ENCODE measurements at places on chromosomes 5 and 9.

DNA sequence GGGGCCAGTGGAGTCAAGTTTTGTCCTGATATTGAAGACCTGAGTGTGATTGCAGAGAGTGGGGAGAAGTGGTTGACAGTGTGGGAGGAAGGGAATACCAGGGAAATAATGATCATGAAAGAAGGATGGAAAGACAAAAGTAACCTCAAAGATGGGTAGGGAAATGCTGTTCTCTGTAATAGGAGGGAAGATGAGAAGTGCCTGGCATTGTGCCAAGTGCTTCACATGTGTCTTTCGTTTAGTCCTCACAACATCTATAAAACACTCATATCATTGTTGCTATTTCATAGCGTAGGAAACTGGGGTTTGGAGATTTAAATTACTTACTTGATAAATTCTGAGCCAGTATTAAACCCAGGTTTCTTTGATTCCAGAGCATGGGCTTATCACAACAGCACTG lies 472.3 kb downstream of the LRRC70 start:
- no peak for DNase-seq

GRCh38 chr9:91843623-91844148 lies 106.3 kb downstream of the ROR2 start:
- DNase-seq, result no peak

DNA sequence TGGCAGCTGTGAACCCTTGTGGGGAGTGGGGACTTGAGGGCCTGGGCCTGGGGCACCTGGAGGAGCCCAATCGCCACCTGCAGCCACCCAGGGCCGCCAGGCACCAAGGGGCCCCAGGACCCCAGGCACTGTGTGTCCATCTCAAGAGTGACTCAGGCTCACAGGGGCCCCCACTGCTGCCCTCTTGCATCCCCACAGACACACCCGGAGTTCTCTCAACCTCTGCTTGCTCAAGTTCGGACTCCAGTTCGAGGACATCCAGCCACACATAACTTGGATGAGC lies 51.9 kb downstream of the MRPL36 start:
- DNase-seq, result no peak

GRCh38 chr9:111282845-111283244 lies 47.2 kb downstream of the OR2K2 start:
- no peak for DNase-seq

- DNase-seq, result no peak
Measured at GRCh38 chr9:31637861-31638260, 746.6 kb upstream of the ACO1 start.

- no peak for DNase-seq
Measured at GRCh38 chr5:180003127-180003526, 68.4 kb downstream of the RNF130 start.

GRCh38 chr9:81538890-81539289 lies 150.5 kb downstream of the TLE1 start:
- no peak for DNase-seq

GRCh38 chr5:33769196-33769595 lies 122.6 kb downstream of the ADAMTS12 start:
- no peak for DNase-seq

DNA sequence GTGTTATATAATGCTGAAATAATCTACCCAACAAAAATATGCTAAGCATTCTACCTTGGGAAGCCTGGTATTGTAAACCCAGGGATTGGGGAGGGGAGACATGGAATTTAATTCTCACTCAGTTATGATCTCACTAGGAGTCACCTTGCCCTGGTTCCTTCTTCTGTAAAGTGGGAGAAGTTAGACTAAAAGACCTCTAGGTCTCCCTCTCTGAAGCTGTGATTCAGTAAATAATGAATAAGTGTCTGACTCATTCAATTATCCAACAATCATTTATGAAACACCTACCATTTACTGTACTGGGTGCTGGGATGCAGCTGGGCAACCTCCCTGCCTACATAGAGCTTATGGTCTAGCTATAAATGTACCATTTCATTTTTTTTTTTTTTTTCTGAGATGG lies 20.2 kb upstream of the SPARC start:
- DNase-seq, result no peak

- no peak for DNase-seq
Measured at GRCh38 chr5:73418244-73418691, 30.3 kb downstream of the FOXD1 start.

GRCh38 chr5:85538362-85538761 lies 1079.4 kb upstream of the COX7C start:
- DNase-seq, result no peak

DNA sequence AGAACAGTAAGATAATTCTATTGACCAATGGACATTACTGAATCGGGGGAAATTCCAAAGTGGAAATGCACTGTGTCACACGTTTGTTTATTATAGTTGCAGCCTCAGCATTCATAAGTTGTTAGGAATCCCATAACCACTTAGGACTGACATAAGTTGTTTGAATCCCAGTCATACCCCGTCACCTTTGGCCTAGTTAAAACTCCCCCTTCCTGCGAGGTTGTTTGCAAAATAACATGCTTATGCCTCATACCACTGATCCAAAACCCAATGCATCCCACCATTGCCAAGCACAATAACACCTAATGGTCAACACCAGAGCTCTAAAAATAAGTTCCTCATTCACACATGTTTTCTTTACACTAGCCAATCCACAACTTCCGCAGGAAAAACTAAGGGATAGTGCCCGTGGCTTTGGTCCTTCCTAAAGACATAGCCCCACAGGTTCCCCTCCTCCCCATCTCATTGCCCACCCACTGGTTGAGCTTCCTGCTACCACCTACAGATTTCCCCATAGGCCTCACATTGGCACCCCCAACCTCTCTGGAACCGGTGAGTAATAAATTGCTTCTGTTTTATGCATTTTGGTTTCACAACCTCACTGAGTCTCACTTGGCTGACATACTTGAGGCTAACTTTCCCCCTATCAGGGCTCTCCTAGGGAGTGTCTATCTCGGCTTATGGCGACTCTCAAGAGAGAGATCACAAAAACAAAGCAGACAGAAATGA lies 42.3 kb upstream of the MUSK start:
- DNase-seq, result no peak

DNA sequence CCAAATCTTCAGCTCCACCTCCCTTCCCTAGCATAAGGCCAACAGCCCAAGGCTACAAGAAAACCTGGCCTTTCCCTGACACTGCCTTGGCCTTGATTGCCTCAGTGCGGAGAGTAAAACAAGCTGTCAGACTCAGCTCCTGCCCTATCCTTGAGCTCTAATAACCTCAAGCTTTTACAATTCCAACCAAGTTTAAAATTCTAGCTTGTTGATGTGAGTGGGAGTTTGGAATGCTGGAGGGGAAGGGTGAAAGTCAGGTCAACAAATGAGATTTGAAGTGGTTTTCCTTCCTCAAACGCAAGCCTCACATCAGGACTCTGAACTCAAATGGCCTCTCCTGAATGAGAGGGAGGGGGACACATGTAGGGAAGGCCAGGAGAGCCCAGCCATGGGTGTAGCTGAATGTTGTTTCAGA lies 197.0 kb upstream of the VLDLR start:
- DNase-seq, result no peak

DNA sequence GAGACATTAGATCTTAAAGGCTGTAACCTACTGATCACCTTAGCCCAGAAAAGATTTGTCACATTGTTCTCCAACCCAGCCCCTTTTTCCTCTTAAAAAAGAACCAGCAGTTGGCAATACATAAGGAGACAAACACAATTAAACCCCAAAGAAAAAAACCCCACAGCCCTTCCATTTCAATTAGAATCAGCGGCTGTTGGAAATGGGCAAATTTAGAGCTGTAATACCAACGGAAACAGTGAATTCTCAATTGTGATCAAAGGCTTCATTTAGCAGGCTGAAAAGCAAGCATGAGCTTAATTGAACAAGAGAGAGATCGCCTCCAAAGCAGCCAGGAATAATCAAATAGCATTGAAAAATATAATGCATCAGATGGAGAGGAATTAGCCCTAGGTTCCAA lies 153.6 kb downstream of the FAM114A2 start:
- no peak for DNase-seq

DNA sequence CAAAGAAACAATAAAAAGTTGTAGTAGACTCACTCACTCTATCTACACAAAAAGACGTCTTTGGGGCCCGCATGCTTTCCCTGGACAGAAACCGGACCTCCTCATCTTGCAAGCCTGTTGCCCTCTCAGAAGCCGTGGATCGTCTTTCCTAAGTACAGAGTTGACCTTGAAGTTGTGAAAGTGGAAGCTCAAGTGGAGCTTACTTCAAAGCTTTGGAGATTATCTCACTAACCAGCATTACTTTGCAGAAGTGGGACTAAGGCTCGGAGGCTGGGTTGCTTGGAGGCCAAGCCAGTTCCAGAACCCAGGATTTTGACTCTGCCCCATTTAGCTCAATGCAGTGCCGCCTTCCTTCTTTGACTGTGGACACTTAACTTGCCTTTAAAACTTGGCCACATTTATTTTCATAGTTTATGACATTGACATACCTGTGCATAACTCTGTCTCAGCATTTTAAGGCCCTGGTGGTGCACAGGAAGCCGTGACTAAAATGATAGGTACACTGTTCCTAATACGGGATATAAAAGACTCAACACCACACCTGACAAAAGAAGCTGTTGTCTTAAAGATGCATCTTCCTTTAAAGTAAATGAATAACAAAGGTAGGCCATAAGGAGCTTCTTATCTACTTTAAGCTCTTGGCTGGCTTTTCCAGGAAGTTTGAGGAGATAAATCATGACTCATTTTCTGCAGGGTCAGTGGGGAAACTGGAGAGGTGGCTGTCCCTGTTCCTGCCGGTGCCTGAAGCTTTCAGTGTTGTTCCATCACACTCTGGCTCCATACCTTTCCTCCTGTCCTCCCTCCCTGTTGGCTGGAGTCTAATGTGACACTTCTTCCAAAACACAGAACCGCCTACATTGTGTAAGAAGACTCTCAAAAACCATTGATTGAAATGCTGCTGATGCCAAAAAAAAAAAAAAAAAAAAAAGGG lies 10.7 kb downstream of the SLC25A25 start:
- no peak for DNase-seq

DNA sequence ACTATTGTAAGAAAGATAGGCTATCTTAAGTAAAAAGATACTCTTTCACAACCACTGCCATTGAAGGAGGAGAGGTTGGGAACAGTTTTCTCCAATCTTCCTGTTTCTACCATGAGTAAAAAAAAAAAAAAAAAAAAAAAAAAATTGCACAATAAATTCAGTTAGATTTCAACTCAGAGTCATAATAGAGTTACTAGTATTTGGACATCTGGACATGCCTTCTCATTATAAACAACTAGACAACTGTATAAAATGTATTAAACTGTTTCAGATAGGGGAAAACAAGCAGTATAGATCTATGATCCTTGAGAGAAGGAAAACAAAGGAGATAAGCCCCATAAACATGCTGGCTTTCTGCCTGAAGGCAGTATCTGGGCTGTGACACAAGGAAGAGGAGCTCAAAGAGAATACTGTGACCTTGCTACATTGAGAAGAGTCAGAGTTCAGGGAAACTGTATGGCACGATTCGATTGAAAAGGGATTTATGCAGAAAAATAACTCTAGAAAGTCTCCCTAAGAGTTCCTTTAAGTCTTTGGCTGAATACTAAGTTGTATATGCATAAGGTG lies 249.2 kb upstream of the POU5F2 start:
- DNase-seq, result no peak

DNA sequence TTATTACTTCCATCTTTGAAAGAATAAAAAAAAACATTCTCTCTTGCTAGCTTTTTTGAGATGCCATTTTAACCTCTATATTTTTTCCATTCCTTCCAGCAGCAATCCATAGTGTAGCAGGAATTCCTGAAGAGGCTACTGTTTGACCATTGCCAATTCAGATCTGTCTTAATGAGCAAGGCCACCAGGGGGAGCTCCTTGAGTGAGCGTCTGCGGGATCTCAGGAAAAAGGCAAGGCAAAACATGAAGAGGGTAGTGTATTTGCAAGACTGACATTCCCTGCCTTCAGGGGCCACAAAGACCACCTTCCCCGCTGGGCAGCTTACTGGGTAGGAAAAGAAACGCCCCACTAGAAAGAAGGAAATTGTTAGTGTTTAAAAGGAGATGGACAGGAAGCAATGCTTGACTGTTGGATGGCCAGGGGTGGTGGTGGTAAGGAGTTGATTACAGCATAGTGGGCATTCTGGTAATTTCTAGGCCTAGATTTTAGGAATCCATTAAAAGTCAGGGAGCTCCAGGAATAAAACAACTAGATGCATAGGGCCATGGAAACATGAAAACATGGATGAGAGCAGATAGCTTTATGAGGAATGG lies 206.6 kb upstream of the HAPLN1 start:
- DNase-seq, result peak; percentile 39

GRCh38 chr9:19085295-19085694 lies 17.4 kb downstream of the HAUS6 start:
- DNase-seq, result no peak

DNA sequence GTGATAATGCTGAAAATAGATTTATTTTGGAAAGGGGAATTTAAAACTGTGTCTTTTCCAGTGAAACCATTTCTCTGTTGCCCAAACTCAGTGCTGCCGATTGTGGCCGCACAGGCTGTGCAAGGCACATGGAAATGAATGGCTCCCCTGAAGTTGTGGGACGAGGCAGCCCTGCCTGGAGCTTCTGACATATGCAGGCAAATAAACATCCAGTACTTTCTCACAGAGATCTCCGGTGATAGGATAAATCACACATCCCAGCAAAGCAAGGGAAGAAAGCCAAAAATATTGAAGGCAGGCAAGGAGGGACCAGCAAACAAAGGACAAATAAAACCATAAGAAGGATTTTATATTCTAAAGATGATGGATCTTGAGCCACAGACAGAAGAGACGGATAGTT lies 464.5 kb downstream of the MTRR start:
- DNase-seq, result no peak

- no peak for DNase-seq
Measured at GRCh38 chr5:151270599-151270998, 17.6 kb downstream of the GM2A start.
